Endothelial cell (in vitro differentiated cells): ENCODE measurements at places on chromosomes 4 and X. TPM values are rescaled to one million over a fixed set of nuclear protein-coding genes. Genes with fewer than 3 reads are reported as not detected.

The TEX11 gene
- total RNA-seq: not detected

The RIPPLY1 gene
- not detected for total RNA-seq

The CXorf51B gene
- total RNA-seq: not detected

The TIGD2 gene
- total RNA-seq: 8.8 TPM

The MAGEA8 gene
- not detected for total RNA-seq

The CCKAR gene
- not detected for total RNA-seq

The NDST4 gene
- total RNA-seq: not detected

DNA sequence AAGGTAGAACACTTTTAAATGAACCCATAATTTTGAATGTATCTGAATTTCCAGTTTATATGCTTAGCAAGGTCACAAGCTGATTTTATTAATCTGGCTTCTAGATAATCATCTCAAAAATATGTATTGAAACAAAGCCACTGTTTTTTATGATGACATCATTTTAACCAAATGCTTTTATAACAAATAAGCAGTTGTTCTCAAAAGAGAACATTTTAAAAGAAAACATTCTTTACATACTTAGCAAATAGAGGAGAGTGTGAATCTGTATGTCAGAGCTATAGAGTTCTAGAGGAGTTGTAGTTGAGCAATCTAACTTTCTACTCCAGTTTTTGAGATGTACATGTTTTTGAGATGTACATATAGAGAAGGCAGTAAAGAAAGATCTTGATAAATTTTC, 42.5 kb downstream of the LAMP2 start:
- no peak overlapping the region for H3K27ac ChIP-seq
- no peak for DNase-seq
- H3K4me1 ChIP-seq: peaks cover 5% of the 10 kb centered on the region
- no peaks in the 10 kb centered on the region for H3K27me3 ChIP-seq

DNA sequence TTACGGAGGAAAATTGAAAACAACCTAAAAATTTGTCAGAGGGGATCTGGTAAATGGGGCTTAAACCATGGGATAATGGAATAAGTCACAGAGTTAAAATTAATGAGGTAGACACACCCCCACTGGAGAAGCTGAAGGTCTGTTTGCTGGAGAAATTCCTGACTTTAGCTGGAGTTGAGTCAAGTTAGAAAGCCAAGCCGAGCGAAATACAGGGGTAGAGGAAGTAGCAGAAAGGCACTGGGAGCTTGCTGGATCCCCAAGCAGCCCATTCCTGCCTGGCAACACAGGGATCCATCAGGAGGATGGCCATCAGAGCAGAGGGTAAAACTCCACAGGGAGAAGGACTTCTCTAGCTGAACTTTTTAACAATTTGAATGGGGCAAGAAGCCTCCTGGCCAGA, 163.8 kb downstream of the ATRX start:
- H3K4me3 ChIP-seq: no peak overlapping the region
- no peak overlapping the region for H3K27ac ChIP-seq
- H3K4me1 ChIP-seq: peaks cover 13% of the 10 kb centered on the region
- no peak for DNase-seq

DNA sequence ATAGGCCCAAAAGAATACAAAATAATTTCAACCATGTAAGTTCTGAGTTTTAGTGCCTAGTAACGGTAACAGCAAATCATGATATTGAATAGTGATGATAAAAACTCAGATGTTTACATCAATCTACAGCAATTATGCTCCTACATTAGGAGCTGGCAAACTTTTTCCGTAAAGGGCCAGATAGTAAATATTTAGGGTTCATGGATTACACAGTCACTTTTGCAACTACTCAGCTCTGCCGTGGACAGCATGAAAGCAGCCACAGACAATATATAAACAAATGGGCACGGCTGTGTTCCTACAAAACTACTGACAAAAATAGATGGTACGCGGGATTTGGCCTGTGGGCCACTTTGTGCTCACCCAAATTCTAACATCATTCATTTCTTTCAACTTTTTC, 167.8 kb upstream of the NAP1L5 start:
- no peak for DNase-seq
- H3K36me3 ChIP-seq: no peaks in the 10 kb centered on the region
- peaks cover 5% of the 10 kb centered on the region for H3K4me1 ChIP-seq
- H3K4me3 ChIP-seq: no peak overlapping the region
- no peaks in the 10 kb centered on the region for H3K27me3 ChIP-seq

DNA sequence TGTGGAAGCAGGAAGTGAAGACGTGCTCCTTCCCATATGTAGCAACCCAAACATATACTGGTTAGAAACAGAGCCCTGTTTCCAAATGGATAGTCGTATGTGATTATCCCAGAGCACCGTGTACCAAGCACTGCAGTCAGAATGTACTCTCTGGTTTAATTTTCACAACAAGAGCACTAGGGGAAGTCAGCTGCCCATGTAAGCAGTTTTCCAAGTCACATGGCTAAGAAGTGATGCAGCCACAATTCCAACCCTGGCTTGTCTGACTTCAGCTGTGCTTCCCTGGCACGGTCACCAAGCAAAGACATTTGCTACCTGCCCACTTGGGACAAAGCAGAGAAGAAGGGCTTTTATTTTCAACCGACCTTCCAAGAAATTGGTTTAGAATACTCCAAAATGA, 28.2 kb upstream of the CEP135 start:
- no peak for DNase-seq
- no peaks in the 10 kb centered on the region for H3K4me1 ChIP-seq
- H3K36me3 ChIP-seq: no peaks in the 10 kb centered on the region
- H3K27me3 ChIP-seq: no peaks in the 10 kb centered on the region
- no peak overlapping the region for H3K27ac ChIP-seq
- H3K4me3 ChIP-seq: no peak overlapping the region

GRCh38 chr4:147447786-147448185, 33.1 kb upstream of the EDNRA start:
- no peak overlapping the region for H3K4me3 ChIP-seq
- no peaks in the 10 kb centered on the region for H3K4me1 ChIP-seq
- H3K27me3 ChIP-seq: no peaks in the 10 kb centered on the region
- DNase-seq: no peak
- H3K36me3 ChIP-seq: no peaks in the 10 kb centered on the region
- no peak overlapping the region for H3K27ac ChIP-seq

DNA sequence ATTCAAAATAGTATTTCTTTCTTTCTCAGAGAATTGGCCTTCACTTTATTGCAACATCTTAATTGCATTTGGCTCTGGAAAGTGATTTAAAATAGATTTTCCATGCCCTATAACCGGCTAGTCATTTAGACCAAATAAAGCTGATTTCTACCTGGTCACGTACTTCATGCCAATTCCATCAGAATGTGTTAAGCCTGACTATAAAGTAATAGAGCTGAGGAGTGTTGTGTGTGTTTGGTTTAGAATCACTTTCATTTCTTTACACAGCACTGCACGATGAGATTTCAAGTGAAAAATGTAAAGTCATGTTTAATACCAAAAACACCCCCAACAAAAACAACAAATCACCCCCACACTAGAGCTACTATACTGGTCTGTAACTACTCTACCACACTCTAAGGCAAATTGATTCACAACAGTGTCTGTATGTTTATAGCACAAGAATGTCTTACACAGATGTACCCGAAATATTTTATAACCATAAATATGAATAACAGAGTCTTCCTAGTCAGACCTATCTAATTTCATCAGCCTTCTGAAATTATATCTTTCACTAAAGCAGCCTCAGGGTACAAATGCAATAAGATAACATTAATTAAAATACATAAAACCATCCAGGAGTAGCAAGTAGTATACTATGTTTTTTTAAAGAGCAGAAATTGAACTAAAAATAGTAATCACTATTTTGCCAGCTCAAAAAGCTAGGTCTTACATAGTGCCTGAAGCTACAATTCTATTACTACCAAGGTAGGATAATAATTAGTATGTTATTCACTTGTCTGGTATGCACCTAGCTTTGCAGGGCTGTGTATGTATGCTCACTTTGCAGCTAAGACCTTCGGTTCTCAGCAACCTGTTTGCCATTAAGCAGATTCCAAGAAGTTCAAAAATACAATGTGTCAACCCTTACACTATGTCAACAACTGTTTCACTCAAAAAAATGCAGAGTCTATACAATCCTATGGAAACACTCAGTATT, 28.4 kb downstream of the APBB2 start:
- no peak overlapping the region for H3K27ac ChIP-seq
- H3K4me1 ChIP-seq: peaks cover 24% of the 10 kb centered on the region
- no peak overlapping the region for H3K4me3 ChIP-seq
- H3K36me3 ChIP-seq: peaks cover 15% of the 10 kb centered on the region

- peaks cover 4% of the 10 kb centered on the region for H3K27me3 ChIP-seq
- H3K4me1 ChIP-seq: peaks cover 9% of the 10 kb centered on the region
- H3K27ac ChIP-seq: no peak overlapping the region
- H3K36me3 ChIP-seq: no peaks in the 10 kb centered on the region
- H3K4me3 ChIP-seq: no peak overlapping the region
Measured at GRCh38 chr4:4663028-4663427, 121.2 kb upstream of the STX18 start.

DNA sequence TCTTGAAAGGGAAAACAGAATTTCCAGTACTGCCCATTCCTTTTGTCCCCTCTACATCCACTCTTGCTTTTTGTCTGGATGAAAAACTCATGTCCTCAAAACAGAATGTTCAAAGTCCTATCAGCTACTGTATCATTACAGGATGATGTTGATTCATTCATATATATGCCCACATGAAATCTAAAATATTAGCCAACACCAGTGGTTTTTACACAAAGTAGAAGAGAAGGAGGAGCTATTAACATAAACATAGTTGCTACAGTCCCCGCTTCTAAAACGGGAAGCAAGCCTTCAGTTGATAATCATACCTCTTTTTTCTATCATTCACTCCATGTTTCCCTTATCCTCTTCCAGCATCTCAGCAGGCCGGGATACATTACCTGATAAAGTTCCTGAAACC, 7.7 kb upstream of the THOC2 start:
- H3K36me3 ChIP-seq: no peaks in the 10 kb centered on the region
- DNase-seq: no peak
- H3K27ac ChIP-seq: no peak overlapping the region
- no peaks in the 10 kb centered on the region for H3K27me3 ChIP-seq
- no peak overlapping the region for H3K4me3 ChIP-seq

DNA sequence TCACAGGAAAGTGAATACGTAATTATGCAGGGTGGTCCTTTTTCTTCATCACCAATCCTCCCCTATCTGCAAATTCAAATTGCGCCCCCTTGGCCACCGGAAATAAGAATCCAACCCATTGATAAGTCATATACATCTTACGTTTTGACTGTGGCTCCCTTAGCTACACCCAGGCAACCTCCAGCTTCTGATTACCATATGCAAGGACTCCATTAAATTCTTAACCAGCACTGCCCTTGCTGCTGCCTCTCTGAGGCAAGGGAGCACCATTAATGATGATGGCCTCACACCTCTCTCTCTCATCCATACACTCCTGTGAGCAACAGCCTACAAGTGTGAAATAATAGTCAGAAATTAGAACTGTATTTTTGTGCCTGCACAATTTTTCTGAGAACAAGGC, 106.0 kb upstream of the NOCT start:
- DNase-seq: no peak
- no peak overlapping the region for H3K4me3 ChIP-seq
- peak overlapping the region; percentile 92 for H3K27ac ChIP-seq
- H3K36me3 ChIP-seq: no peaks in the 10 kb centered on the region

DNA sequence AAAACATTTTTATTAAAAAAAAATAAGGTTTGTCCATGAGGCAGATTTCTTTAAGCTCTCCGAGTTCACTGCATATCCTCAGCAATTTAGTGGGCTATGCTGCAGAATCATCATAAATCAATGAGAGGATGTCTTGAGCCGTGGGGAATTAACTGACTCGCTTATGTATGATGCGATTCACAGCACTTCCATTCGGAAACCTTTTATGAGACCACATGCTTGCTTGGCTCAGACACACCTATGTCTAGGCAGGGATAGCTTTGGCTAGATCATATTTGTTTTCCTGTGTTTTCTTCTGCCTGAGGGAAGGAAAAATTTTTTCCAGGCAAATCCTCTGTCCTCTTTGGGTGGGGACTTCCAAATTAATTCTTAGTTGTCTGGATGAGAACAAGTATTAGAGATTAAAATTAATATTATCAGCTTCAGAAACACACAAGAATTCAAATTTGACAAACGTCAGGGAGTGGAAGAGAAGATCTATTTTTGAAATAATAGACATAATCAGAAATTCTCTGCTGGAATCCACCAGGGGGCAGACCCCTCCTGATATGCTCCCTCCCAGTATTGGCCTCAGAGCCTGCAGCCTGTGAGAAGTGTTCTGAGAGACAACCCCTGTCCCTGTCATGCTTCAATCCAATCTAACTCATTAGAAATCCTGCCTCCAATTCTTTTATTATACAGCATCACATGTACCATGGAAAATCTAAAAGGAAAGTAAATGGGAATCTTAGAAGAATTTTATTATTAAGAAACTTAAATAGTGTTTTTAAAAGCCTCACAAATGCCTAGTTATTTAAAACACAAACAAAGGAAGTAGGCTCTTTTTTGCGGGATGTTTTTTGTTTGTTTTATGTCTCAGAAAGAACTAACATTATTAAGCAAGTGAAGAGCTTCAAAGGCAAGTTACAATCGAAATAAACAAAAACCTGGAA, 345.1 kb upstream of the TACR3 start:
- H3K4me1 ChIP-seq: peaks cover 3% of the 10 kb centered on the region
- no peaks in the 10 kb centered on the region for H3K36me3 ChIP-seq
- no peak overlapping the region for H3K27ac ChIP-seq

GRCh38 chrX:100747090-100747489, 15.2 kb upstream of the SYTL4 start:
- peaks cover 3% of the 10 kb centered on the region for H3K4me1 ChIP-seq
- no peak for DNase-seq

- H3K36me3 ChIP-seq: no peaks in the 10 kb centered on the region
- no peak overlapping the region for H3K27ac ChIP-seq
- no peaks in the 10 kb centered on the region for H3K4me1 ChIP-seq
- no peaks in the 10 kb centered on the region for H3K27me3 ChIP-seq
- no peak for DNase-seq
- no peak overlapping the region for H3K4me3 ChIP-seq
Measured at GRCh38 chrX:27660878-27661277, 70.7 kb downstream of the DCAF8L2 start.

- H3K36me3 ChIP-seq: no peaks in the 10 kb centered on the region
- H3K27me3 ChIP-seq: no peaks in the 10 kb centered on the region
- no peak overlapping the region for H3K4me3 ChIP-seq
- peaks cover 7% of the 10 kb centered on the region for H3K4me1 ChIP-seq
- DNase-seq: no peak
Measured at GRCh38 chr4:121973816-121974215, 22.0 kb upstream of the TRPC3 start.

- no peak overlapping the region for H3K27ac ChIP-seq
- no peak overlapping the region for H3K4me3 ChIP-seq
- DNase-seq: no peak
Measured at GRCh38 chr4:24477919-24478318, 106.4 kb downstream of the DHX15 start.
